Liver (tissue), 10 donors: ENCODE measurements at places on chromosomes 3 and 15. TPM values are rescaled to one million over a fixed set of nuclear protein-coding genes. Genes with fewer than 3 reads are reported as not detected.
A peak's percentile ranks its signal among the peaks of the same experiment; 100 is the strongest.

DNA sequence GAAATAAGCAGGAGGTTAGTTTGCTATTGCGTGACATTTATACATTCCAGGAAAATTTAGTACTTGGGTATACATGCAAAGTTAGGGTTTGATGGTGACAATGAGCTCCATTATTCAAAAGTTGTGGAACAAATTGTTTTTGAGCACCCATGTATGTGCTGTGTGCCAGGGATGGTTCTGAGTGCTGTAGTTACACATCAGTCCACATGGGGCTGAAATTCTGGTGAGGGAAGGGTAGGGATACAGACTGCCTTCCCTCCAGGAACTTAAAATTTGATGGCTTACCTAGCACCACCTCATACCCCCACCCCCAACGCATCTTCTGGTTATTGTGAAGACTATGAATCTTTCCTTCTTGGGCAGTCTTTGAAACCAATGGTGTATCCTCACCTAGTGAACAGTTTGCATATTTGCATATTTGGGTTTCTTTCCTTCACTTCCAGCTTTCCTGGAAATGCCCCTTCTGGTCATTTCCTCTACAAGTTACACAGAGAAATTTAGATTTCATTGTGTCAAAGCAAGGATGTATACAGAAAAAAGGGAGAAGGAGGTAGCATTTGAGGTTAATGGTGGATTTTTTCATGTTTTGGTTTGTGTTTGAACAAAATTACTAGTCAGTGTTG is 222.0 kb upstream of the IL12A start:
- no peak overlapping the region for H3K27ac ChIP-seq
- no peaks in the 10 kb centered on the region for H3K27me3 ChIP-seq
- DNase-seq, result no peak
- no peak overlapping the region for H3K4me3 ChIP-seq
- no peaks in the 10 kb centered on the region for H3K36me3 ChIP-seq
- peaks cover 34% of the 10 kb centered on the region for H3K4me1 ChIP-seq

GRCh38 chr3:141303481-141304223 is 64.7 kb upstream of the ZBTB38 start:
- peak; percentile 60 for DNase-seq
- H3K4me1 ChIP-seq, result peaks cover 4% of the 10 kb centered on the region
- no peak overlapping the region for H3K4me3 ChIP-seq
- no peaks in the 10 kb centered on the region for H3K36me3 ChIP-seq
- no peaks in the 10 kb centered on the region for H3K27me3 ChIP-seq

GRCh38 chr3:167114619-167115018 is 265.5 kb downstream of the ZBBX start:
- H3K27ac ChIP-seq, result no peak overlapping the region
- H3K4me3 ChIP-seq, result no peak overlapping the region
- no peaks in the 10 kb centered on the region for H3K36me3 ChIP-seq
- no peaks in the 10 kb centered on the region for H3K4me1 ChIP-seq
- H3K27me3 ChIP-seq, result no peaks in the 10 kb centered on the region
- no peak for DNase-seq

The MST1R gene
- 0.42 TPM for total RNA-seq

The VPS13C gene
- 25.8 TPM for total RNA-seq
